ENCODE measurements at places on chromosomes 2 and 18.

DNA sequence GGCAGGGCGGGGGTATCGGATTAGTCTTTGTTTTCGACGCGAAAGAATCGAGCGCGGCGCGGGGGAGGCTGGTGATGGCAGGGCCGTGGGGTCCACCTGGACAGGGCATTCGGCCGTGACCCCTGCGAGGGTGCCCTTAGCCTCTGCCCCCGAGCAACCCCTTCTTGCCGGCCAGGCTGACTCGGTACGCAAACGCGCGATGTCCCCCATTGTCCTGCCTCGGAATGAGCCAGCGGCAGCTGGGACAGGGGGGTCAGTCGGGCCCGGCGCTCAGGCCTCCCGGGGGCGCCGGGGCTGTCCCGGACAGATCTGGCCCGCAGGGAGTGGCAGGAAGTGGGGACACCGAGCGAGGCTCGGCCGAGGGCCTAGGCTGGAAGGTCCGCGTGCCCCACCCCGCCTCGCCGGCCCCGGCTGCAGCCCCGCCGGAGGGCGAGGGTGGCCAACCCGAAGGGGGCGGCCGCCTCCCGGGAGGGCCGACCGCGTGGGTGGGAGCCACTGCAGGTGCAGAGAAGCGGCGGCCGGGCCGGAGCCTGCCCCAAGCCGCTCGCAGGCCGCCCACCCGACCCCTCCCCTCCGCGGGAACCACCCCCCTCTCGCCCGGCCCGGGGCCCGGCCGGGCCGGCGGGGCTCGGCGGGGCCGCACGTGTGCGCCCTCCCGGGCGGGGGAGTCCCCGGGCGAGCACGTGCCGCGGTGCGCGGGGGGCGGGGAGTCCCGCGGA is at the start of gene TET3:
TSS of gene TET3 (plus strand) at position 708 of the 719 bp plus-strand sequence. CDS start 1,494 bp downstream, outside the sequence.
- no peak for DNase-seq

DNA sequence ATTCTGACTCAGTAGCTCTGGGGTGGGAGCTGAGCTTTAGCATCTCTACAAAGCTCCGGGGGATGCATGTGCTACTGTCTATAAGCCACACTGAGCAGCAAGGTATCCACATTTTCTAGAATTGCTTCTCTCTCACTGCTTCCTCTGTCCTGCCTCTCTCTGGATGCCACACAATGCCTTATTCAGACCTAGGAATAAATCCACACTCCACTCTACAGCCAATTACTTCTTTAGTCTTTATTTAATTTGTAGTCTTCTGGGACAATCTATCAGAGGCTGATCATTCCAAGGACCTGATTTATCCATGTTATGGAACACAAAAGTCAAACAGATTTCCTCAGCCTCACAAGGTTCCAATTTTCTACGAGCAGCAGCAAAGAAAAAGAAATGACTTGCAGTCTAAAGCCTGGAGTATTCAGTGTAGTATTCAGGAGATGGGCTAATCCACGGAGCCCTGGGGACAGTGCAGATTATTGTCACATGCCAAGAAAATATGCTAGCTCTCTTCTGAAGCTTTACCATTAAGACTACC is 4.4 kb downstream of the BCL2 start:
- no peak for DNase-seq

DNA sequence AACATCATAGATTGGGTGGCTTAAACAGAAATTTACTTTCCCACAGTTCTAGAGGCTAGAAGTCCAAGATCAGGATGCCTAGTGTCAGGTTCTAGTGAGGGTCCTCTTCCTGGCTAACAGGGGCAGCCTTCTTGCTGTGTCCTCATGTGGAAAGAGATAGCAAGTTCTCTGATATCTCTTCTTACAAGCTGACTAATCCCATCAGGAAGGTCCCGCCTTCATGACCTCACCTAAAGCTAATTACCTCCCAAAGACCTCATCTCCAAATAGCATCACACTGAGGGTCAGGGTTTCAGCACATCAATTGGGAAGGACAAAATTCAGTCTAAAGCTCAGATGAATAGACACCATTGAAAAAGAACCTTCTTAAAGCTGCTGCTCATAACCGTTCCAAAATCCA is 22.9 kb downstream of the ACVR1 start:
- DNase-seq = no peak

- DNase-seq = no peak
These were observed 236.2 kb downstream of the IKZF2 start for GRCh38 chr2:212915121-212915782.

DNA sequence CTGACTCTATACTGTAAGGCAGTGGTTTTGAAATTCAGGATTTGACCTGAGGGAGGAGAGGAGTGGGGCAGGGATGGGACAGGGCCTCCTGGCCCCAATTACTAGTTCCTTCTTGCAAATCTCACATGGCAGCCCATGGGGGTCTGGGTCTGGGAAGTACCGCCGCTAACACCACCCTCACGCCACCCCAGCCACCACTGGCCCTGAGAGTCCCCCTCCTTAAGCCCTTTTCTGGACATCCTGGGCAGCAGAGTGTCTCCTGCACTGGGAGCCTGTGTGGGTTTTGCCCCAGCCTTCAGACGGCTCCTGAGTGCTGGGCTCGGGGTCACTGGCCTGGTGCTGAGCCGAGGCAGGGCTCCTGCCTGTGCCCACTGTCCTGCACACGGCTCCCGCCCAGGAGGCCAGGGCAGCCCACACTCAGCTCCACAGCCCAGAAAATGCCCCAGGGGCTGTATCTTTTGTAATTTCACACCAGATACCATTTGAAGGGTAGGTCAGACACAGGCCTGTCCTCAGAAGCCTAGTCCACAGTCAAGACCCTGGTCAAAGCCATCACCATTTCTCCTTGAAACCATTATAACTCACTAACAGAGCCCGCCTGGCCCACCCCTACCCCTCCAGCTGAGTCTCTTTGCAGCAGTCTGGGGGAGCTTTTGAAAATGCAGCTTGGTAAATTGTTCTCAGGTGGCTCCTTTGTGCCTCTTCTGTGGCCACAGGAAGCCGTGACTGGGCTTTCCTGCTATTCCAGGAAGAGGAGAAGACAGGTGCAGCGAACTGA is 55.1 kb downstream of the CYP27C1 start:
- no peak for DNase-seq

GRCh38 chr2:161754379-161754778 is 130.2 kb downstream of the SLC4A10 start:
- DNase-seq = no peak

DNA sequence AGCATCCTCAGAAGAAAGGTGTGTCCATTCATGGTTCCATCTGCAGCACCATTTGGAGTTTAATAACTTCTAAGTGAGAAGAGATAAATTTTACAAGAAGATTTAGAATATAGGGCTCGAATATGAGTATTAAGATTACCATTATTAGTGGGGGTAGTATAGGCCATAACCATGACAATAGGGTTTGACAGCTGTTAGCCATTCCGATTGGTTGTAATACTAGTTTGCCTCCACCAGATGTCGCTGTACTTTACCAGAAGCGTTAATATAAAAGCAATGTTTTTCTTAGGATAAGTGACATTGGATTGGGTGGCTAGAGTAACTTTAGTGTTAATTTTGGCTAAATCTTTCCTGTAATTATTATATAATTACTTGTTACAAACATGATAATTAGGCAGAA is 107.5 kb upstream of the SRD5A2 start:
- DNase-seq = no peak

DNA sequence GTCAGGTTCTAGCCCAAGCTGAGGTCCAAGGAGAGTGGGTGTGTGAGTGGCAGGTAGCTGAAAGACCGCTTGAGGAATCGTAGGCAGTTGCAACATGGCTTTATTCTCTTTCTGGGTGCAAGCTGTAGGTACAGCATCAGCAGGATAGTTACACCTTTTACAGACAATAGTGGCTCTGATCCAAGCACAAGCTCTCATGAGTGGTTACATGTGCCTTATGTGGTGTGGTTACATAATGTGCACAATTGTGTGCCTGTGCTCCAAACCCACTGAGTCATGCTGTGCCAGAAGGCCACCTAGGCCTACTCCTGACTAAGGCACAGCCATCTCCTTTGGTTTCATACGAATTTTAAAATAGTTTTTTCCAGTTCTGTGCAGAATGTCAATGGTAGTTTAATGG is 227.6 kb downstream of the SATB2 start:
- DNase-seq = no peak

DNA sequence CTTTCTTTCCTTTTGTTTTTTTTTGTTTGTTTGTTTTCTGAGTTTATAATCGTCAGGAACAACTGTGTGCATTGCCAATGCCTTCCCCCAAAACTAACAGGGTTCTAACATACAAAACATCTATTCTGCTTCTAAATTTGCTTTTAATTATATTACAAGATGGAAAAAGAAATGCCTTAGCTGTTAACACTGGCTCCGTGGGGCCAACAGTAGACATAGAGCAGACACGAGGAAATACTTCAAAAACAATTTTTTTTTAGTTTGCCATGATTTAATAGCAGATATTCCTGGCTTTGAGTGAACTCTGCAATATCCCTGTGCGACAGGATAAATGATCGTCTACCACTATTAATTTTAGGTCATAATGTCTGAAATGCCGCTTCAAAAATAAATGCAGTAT is 153.3 kb upstream of the HNRNPA3 start:
- no peak for DNase-seq

GRCh38 chr18:25133879-25134278 is 218.1 kb downstream of the ZNF521 start:
- no peak for DNase-seq

DNA sequence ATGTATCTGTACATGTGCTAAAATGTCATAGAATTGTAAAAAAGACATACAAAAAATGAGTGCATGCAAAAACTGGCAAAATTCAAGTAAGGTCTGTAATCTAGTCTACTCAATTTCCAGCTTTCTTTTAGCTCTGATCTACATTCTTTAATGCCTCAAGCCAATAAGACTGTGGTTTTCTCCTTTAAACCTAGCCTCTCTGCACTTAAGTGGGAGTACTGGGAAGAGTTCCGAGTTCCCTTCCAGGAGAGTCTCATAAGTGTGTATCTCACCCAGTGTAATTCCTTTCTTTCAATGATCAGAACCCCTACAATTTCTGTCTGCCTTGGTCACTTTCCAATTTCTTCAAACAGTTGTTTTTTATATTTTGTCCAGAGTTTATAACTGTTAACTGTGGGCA is 150.1 kb downstream of the PTRHD1 start:
- DNase-seq = no peak

GRCh38 chr2:179336782-179337534 is 72.3 kb upstream of the SESTD1 start:
- DNase-seq = no peak

- no peak for DNase-seq
These were observed 294.6 kb upstream of the PARD3B start for GRCh38 chr2:204250692-204251091.

DNA sequence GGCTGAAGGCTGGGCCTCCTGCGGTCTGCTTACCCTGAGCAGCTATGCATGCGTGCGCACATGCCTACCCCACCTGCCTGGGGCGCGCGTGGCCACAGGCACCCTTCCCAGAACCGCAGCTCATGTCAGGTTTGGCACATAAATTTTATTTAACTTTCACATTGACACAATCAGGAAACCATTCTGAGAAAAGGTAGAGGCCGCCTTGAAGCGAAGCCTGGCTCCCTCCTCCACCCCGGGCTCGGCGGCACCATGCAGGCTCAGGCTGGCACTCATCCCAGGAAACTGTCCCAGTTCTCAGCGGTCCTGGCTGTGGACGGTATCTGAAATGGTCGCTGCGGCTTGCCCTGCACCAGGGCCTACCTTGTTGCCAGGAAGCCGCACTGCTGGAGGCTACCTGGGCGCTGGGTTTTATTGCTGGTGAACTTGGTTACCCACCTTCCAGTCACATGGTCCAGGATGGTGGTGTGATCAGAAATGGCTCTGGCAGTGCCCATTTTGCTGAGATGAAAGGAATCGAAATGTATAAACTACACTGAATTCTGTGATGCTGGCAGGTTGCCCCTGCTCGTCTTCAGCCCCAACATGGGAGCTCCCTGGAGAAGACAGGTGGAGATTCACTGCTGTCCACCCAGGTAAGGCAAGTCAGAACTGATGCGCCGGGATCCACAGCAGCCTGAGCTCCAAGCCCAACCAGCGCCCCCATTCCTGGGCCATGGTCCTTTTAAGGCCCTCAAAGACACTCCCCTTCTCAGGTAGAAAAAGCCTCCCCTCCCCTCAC is 25.5 kb downstream of the CHST10 start:
- no peak for DNase-seq

DNA sequence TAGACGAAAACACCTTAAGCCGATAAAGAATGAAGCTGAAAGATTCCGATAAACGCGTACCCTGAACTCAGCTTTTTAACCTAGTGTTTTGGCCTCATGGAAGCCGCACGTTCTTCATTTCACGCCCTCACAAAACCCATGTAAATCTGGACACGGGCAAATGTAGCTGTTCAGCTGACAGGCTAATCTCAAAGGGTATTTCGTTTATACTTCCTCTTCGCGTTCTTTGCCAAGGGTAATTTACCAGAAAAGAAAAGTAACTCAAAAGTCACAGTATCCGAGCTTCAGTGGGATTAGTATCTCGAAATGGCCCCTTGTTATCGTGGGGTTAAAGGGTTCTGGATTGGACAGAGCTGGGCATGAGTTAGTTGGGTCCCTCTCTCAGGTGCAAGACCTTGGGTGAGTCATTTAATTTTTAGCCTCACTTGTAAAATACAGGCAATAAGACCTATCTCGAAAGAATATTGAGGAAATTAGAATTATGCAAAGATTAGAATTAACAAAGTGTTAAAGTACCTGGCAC is 22.0 kb upstream of the STPG4 start:
- no peak for DNase-seq

DNA sequence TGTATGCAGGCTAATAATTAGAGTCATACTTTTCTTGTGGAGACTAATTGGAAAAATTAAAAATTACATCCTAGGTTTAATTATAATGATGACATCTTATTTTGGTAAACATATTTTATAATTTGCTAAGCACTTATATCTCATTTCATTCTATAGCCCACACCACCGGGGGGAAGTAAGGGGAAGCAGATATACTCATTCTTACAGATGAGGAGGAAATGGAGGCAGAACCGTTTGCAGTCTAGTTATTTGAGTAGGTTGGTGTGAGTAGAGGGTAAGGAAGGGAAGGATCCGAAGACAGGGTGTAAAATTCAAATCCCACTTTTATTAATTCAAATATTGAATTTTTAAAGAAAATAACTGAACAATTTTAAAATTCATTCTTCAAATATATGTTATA is 3.7 kb downstream of the ITGAV start:
- DNase-seq = no peak
